Right ventricle myocardium inferior (tissue), 1 donor: ENCODE measurements at places on chromosomes 4 and X. TPM values are rescaled to one million over a fixed set of nuclear protein-coding genes. Genes with fewer than 3 reads are reported as not detected.

The MAGEA2 gene
- total RNA-seq = not detected

The PDCL2 gene
- not detected for total RNA-seq

The TKTL1 gene
- total RNA-seq = 13.0 TPM

The PAGE4 gene
- total RNA-seq = not detected

The MCTS1 gene
- 33.8 TPM for total RNA-seq

DNA sequence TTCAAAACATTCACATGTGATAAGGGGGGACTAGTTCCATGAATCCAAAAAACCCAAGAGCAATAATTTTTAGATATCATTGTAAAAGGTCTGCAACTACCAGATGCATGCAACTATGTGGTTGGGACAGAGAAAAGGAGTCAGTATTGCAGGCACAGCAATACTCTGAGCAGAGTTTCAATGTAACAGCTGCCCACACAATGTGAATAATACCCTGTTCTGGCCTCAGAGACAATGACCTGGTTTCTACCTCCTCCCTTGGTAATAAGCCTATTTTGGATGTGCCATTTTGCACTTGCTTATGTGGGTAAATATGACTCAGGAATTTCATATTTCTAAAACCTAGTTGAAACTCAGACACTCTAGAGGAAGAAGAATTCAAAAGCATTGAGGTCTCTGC is 194.8 kb upstream of the RASGEF1B start:
- DNase-seq = no peak

- DNase-seq = no peak
Observed at GRCh38 chr4:48905363-48906015, 1.1 kb downstream of the OCIAD2 start.

GRCh38 chrX:31179203-31179602 is 107.4 kb upstream of the FTHL17 start:
- no peak for DNase-seq

DNA sequence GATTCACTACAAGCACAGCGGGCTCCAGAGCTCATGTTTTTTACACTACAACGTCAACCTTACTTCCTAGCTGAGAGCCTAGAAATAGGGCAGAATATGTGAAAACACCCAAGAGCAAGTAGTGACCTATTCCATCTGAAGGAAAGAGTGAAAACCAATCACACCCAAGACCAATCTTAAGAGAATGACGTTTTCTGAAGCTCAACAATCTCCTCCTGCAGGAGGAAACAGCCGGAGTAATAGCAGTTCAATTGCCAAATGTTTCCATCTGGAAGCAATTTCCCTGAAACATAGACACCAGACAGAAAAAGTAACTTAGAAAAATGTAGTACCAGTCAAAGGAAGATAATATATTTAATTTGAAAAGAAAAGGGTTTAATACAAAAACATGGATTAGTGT is 142.4 kb downstream of the ANXA5 start:
- DNase-seq = no peak

- DNase-seq = no peak
Observed at GRCh38 chrX:31293409-31293808, 221.6 kb upstream of the FTHL17 start.

DNA sequence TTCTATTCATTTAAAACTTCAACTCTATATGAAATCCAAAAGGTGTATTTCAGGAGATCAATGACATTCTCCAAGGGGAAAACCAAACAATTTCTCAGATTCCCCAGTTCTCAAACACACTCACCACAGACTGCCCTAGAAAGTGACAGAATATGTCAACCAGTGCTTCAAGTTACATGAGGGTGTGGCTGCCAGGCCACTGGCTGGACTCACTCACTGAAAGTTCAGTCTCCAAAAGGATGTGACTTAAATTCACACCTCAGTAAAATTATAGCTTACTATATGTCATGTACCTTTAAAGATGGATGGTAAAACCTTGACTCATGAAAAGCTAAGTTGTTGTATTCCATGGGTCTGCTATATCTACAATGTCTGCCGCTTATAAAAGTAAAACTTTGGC is 7.3 kb downstream of the INPP4B start:
- no peak for DNase-seq

DNA sequence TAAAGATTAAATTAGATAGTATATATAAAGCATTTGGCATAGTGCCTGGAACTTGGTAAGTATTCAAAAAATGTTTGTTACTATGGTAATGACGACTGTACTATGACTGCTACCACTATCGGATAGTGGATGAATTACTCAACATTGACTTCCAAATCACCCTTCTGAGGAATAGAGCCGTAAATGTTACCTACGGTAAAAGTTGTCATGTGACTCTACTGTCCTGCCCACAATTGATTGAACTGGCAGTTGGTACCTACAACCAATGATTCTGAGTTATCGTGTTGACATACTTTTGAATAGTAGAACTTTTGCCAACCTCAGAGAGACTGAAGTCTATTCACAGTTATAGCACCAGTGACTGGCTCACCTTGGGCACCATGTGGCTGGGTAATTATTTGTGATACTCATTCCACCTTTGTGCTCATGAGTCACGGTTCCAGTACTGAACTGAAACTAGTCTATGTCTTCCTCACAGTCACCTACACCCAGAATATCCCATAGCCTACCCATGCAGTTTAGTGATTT is 185.5 kb upstream of the PITX2 start:
- no peak for DNase-seq
